GF-D8 (cell line): ENCODE measurements at places on chromosomes 7 and 10.

GRCh38 chr7:158314394-158314793, 273.2 kb downstream of the PTPRN2 start:
- no peak for DNase-seq

DNA sequence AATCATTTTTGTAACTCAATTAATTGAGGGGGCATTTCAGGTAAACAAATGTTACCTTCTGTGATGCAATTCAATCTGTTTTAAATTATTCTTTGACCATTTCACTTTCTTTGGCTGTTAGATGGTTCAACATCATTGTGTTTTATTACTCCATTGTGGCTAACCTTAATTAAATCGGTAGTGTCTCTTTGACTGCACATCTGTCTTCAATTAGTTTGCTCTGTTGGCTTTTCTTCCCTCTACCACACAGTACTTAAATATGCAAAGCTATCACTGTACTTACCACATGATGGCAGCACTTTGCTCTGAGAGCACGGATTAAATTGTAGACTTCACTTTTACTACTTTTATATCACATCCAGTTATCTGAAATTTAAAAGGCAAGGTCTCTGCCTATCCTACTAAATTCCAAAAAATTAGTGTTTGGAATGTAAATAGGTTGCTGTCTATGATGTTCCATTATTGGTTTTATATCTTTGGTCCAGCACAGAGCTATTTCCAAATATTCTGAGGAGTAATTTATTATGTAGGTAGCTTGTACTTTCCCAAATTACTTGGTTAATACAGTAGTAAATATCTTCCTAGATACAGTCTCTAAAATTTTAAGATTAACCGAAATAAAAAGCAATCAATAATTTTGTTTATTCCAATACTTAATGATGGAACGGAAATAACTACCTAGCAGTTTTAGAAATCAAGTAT, 352.0 kb downstream of the PCLO start:
- no peak for DNase-seq

DNA sequence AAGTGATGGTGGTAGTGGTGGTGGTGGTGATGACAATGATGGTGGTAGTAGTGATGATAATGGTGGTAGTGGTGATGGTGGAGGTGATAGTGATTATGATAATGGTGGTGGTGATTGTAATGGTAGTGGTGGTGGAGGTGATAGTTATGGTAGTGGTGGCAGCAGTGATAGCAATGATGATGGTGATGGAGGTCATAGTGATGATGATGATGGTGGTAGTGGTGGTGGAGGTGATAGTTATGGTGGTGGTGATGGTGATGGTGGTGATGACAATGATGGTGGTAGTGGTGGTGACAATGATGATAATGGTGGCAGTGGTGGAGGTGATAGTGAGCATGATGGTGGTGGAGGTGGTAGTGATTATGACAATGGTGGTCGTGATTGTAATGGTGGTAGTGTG, 191.7 kb upstream of the RNF32 start:
- no peak for DNase-seq

DNA sequence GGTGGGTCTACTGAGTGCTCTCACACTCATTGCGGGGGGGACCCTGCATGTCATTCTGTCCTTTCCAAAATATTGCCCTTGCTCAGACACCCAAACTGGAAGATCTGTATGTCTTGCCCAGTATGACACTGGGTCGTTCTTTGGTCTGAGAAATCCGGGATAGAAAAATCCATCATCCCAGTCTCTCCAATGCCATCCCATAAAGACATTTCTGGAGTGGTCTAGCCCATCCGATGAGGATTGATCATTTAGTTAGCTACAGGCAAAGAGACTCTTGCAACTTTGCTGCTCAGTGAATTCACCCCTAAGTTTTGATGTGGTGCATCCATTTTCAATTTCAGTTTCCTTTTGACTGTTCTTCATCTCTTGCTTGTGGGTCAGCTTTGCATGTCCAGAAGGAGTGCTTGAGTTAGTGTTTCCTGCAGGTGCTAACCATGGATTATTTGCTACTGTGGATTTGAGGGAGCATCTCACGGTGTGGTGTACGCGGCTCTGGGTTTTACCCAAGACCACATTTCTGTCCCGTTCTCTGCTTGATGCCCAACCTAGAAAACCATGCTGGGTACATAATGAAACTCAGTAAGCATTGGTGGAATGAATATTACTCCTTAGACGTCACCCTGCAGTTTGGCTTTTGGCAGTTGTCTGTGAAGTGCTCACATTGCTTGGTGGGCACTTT, 247.0 kb upstream of the MKI67 start:
- no peak for DNase-seq

GRCh38 chr7:1637155-1637554, 32.9 kb upstream of the ELFN1 start:
- no peak for DNase-seq

DNA sequence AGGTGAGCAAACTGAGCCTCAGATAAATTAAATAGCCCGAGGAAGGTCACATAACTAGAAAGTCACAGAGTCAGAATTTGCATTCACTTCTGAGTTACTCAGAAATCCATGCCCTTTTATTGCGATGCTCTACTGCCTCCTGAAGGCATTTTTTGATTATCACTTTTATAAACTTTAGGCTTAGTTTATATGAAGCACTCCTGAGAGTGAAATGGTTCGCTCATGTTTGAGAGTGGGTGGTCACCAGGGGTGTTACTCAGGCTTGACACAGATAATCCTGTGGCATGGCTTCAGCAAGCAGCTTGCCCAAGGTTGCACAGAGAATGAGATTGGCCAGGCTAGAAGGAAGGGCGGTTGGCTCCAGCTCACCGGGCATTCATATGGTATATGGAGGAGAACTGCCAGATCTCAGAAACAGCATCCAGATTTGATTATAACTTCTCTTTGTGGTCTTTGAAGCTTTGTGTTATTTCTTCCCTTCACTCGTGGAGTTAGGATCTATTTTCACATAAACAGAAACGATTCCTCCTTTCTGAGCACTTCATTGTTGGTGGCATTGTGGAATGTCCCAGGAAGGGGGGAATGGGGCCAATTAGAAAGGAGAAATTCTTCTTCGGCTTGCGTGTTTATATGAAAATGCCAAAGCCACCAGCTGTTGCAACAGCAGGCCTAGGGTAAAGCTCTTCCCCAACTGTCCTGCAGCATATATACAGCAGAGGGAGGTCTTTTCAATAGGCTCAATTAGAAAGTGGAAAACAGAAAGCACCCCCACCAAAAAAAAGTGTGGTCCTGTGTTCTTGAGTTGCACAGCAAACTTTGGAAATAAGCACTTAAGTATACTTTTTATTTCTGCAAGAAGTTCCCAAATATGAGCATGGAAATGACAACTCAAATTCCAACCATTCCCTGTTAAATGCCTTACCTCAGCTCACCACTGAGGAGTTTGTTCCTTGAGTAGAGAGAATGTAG, 628.8 kb downstream of the SUGCT start:
- no peak for DNase-seq

DNA sequence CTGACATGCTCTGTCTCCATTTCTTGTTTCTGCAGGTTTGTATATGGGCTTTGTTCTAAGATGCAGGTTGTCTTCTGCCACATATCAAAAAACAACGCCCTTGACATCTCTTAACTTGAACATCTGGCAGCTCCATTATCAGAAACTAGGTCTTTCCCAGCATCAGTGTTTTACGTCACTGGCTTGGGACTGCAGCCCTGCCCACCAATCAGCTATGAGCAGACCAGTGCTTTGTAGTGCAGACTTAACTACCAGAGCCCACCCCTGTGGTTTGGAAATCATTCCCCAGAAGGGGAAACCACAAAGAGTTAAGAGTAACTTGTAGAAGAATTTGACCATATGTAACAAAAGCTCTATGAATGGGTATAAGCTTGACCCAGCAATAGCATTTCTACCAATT, 132.4 kb downstream of the SEPTIN14 start:
- DNase-seq: no peak

DNA sequence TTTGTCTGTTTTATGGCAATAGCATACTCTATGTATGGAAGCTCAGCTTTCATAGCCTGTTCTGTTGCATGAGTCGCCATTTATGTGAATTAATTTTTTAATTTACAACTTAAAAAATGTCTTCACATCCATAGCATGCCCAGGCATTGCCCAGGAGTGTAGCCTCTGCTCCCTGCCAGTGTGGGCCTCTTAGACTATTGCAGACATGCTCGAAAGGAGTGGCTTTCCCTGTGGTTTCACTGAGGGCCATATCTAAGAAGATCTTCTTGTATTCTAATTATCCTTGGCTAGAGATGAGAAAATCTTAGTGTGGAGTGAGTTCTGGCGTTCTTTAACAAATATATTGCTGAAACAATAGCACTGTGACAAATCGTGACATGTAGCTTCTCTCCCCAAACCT, 35.3 kb downstream of the PCBD1 start:
- no peak for DNase-seq

GRCh38 chr7:114940220-114940619, 18.3 kb downstream of the MDFIC start:
- DNase-seq: no peak

DNA sequence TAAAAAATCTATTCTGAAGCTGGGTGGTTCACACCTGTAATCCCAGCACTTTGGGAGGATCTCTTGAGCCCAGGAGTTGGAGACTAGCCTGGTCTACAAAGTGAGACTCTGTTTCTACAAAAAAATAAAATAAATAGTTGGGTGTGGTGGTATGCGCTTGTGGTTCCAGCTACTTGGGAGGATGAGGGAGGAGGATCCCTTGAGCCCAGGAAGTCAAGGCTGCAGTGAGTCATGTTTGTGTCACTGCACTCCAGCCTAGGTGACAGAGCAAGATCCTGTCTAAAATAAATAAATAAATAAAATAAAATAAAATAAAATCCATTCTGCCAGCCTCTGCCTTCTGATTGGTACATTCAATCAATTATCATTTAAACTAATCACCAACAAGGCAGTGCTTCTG, 17.5 kb downstream of the ZNF33A start:
- DNase-seq: no peak

- no peak for DNase-seq
These were observed 46.0 kb downstream of the PRKAR2B start for GRCh38 chr7:107090457-107090856.

GRCh38 chr10:11113156-11113555, 95.5 kb downstream of the CELF2 start:
- DNase-seq: no peak

- peak; percentile 12 for DNase-seq
These were observed 128.5 kb upstream of the COL1A2 start for GRCh38 chr7:94266238-94266644.

DNA sequence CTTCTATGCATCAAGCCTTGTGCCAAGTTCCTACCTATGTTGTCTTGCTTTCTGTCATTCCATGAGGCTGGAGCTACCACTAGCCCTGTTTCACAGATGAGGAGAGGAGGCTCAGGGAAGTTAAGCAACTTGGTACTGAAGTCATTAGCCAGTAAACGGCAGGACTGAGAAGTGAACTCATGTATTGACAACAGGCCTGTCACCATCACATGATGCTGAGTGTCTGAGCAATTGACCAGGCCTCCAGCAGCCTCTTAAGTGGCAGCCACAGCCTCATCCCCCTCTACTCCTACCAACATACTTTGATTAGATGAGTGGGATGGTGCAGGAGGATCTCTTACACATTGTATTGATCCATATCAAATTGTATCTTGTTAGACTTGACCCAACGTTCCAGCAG, 317.6 kb downstream of the GRID1 start:
- DNase-seq: no peak

GRCh38 chr7:80967071-80967916, 48.4 kb upstream of the SEMA3C start:
- no peak for DNase-seq

GRCh38 chr7:93843260-93843659, 47.3 kb downstream of the TFPI2 start:
- no peak for DNase-seq

GRCh38 chr7:67019562-67020390, 23.1 kb downstream of the TYW1 start:
- DNase-seq: peak; percentile 43

DNA sequence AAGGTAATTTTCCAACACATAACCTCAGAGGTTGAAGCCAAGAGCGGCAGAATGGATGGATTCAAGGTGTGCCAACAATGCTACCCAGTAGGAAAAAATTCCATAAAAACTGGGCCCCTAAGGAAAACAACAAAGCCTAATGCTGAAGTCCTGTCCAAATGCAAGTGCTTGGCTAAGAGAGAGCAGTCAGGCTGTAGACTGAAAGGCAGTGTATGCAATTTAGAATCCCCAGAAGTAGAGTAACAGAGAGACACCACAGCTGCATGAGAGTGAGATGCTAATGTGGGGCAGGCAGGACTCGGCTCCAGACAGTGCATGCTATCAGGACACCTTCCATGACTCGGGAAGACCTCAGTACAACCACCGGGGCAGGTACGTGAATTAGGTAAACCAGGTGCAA, 124.5 kb downstream of the ZFAND4 start:
- no peak for DNase-seq

- no peak for DNase-seq
These were observed 7.5 kb upstream of the JAKMIP3 start for GRCh38 chr10:132058111-132058745.

DNA sequence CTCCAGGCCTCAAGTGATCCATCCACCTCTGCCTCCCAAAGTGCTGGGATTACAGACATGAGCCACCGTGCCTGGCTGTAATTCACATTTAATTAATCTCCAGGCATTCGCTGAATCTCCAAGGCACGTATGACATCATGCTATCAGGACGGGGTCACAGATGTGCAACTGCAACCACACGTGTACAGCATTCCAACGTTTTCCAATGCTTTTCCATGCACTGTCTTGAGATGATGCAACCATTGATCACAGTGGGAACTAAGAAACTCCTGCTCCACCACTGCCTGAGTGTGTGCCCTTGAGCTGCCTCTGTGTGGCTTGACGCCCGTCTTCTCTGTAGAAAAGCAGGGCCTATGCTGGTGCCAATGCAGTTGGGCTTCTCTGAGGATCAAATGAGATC, 119.8 kb upstream of the LYZL2 start:
- no peak for DNase-seq

DNA sequence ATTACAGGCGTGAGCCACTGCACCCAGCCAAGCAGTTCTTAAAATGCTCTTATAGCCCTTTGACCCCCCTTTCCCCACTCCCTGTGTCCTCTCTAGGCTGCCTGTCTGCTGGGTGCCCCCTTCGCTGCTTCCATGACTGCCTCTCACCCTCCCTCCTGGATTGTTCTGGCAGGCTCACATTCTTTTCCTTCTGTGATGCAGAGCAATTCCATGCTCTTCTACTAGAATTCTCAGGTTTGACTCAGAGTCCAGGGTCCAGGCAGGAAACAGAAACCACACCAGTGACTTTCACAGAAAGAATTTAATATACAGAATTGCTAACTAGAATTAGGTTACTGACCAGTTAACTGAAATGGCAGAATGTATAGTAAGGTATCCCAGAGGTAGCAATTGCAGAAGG, 244.8 kb downstream of the BAMBI start:
- no peak for DNase-seq

- DNase-seq: no peak
These were observed 100.2 kb downstream of the AGMO start for GRCh38 chr7:15461576-15461975.

GRCh38 chr7:150981644-150982043, 3.5 kb upstream of the KCNH2 start:
- no peak for DNase-seq

DNA sequence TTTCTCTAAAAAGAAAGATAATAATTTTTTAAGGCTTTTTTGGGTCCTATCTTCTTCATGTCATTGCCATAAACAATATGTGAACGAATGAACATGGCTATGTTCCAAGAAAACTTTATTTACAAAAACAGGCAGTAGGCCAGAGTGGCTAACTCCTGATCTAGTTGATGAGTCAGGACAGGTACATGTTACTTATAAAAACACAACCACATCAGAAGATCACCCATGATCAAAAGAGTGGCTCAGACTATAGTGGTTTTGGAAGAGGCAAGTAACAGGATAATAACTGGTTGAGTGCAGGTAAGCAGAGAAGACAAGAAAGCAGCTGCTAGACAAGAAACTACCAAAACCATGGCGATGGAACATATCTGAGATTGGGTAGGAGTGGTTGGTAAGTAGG, 468.7 kb downstream of the KCNMA1 start:
- DNase-seq: no peak
